ENCODE measurements at places on chromosomes 1 and 21.

GRCh38 chr21:28729887-28730286, 262.8 kb downstream of the LTN1 start:
- DNase-seq, result no peak

- no peak for DNase-seq
Measured at GRCh38 chr1:211296396-211296795, 30.2 kb upstream of the TRAF5 start.

DNA sequence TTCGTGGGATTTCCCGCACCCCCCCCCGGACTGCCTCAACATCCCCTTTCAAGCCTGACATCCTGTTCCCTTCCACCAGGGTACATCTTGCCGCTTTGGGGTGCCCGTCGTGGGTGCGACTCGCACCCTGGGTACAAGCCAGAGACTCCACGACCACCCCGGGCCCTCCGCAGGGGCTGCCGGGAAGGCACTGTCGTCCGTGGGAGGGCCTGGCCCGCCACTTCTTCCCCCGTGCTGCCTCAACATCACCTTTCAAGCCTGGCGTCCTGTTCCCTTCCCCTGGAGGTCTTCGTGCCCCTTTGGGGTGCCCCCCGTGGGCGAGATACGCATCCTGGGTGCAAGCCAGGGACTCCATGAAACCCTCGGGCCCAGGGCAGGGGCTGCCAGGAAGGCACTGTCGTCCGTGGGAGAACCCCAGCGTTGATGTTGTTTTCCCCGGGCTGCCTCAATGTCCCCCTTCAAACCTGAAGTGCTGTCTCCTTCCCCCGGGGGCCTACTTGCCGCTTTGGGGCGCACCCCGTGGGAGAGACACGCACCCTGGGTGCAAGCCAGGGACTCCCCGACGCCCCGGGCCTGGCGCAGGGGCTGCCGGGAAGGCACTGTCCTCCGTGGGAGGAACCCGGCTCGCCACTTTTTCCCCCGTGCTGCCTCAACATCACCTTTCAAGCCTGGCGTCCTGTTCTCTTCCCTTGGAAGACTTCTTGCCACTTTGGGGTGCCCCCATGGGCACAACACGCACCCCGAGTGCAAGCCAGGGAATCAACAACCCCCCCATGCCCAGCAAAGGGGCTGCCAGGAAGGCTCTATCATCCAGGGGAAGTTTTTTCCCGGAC, 138.6 kb downstream of the LIPI start:
- DNase-seq, result no peak

GRCh38 chr1:207644852-207645634, at the start of gene CR1L:
Gene CR1L, plus strand, starts transcription at chr1:207645133. Its CDS starts 101 bp downstream, at chr1:207645234.
- DNase-seq, result no peak

GRCh38 chr1:154716011-154716410, 108.0 kb upstream of the ADAR start:
- no peak for DNase-seq

- peak; percentile 24 for DNase-seq
Measured at GRCh38 chr1:47179017-47179987, 10.5 kb downstream of the PDZK1IP1 start.

- DNase-seq, result no peak
Measured at GRCh38 chr1:152061952-152062351, 25.1 kb upstream of the S100A11 start.

GRCh38 chr1:202235003-202235660, 41.5 kb downstream of the LGR6 start:
- no peak for DNase-seq

DNA sequence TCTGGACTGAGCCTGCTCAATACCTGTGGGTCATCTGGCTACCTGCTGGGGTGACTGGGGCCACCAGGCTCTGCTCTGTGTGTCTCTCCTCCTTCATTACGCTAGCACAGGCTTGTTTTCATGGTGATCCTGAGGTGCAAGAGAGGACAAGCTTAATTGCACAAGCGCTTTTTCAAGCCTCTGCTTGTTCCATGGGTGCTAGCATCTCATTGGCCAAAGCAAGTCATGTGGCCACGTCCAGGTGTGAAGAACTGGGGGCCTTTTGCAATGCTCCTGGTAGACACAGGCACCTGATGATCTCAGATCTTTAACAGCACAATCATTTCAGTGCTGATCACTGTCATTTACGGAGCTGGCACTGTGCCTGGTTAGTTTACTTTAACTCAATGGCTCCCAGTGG, 114.6 kb downstream of the KAZN start:
- no peak for DNase-seq

DNA sequence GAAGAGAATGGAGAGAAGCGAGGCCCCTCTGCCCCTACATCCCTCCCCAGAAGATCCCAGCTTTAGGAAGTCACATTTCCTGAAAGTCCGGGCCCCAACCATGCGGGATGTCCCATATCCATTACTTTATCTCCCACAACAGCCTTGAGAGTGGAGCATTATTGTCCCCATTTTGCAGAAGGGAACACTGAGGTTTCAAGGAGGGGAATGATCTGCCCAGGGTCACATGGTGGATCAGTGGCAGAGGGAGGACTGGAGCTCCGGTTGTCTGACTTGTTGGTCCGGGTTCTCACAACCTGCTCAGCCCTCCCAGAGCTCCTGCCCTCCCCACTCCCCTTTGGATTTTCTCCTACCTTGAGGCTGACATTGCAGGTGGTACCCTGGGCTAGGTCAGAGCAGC, 2.2 kb upstream of the CRYBG2 start:
- DNase-seq, result no peak

- DNase-seq, result no peak
Measured at GRCh38 chr21:27532076-27532475, 565.2 kb upstream of the ADAMTS5 start.

DNA sequence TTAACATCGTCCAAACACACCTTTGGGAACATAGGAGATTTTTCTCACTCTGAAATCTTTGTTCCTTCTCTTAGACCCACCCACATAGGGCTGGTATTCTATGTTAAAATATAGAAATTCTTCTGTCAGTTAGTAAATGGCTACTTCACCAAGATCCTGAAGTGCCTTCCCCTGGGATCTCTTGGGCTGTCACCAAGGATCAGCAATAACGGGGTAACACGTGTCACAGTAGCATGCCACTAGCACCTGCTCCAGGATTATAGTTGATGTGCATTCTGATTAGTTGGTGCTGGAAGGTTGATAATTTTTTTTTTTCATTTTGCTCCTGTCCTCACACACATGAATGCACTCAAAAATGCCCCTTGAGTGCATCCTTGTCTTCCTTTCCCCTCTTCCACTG, 298.7 kb downstream of the NTNG1 start:
- DNase-seq, result no peak

DNA sequence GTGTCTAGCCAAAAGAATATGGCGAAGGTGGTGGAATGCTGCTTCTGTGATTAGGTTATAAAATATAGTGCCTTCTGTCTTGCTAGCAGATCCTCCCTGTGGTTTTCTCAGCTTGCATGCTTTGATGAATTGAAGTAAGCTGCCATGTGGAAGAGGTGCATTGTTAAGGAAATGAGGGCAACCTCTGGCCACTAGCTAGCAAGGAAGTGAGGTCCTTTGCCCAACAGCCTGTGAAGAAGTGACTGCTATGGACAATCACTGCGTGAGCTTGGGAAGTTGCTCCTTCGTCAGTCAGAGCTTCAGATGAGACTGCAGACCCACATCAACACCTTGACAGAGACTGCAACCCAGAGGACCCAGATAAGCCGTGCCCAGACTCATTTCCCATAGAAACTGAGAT, 109.4 kb downstream of the GIPC2 start:
- DNase-seq, result no peak

DNA sequence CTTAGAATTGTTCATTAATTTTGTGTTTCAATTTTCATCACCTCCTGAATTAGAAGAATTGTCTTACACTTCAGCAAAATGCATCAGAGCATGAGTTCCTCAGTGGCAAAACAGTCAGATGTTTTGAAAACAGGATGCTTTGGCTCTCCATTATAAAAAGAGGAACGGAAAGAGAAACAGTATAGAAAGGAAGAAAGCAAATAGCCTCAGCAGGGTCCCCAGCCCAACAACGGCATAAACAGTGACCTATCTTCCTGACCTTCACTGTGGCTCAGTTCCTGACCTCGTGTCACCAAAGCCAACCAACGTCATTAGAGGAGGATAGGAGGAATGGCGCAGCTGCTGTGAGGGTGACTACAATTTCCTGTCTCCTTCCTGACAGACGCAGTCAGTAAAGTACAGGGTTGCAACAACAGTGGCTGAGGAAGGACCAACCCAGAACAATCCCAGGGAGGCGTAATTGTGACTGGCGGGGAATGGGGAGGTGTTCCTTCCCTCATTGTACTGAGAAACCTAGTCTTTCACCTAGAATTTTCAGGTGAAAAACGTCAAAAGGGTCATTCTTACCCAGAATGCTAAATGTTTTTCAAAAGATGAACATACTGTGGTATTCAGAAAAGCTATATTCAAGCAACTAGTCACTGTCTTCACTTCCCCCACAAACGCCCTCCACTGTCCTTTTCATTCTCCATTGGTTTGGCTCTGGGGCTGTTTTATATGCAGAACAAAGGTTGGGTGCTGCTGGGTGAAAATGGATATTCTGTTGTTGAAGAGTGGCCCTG, 197.9 kb upstream of the SGIP1 start:
- peak; percentile 22 for DNase-seq

DNA sequence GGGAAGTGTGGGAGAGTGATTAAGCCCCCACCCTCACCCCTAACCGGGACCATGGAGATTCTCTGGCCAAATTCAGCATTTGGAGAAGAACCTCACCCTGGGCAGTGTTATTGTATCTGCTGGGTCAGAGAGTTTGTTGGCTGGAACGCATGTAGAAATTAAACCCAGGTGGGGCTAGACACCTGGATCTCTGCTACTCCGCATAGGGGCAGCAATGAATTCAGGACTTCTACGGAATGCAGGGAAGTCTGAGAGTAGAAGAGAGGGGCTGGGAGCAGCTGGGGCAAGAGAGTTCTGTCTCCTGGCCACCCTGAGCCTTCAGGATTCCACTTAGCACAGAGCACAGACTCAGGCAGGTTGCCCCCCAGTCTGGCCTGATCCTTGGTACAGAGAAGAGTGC, 3.6 kb upstream of the CRABP2 start:
- no peak for DNase-seq

GRCh38 chr1:229432905-229433304, 989 bp downstream of the ACTA1 start:
- DNase-seq, result no peak

DNA sequence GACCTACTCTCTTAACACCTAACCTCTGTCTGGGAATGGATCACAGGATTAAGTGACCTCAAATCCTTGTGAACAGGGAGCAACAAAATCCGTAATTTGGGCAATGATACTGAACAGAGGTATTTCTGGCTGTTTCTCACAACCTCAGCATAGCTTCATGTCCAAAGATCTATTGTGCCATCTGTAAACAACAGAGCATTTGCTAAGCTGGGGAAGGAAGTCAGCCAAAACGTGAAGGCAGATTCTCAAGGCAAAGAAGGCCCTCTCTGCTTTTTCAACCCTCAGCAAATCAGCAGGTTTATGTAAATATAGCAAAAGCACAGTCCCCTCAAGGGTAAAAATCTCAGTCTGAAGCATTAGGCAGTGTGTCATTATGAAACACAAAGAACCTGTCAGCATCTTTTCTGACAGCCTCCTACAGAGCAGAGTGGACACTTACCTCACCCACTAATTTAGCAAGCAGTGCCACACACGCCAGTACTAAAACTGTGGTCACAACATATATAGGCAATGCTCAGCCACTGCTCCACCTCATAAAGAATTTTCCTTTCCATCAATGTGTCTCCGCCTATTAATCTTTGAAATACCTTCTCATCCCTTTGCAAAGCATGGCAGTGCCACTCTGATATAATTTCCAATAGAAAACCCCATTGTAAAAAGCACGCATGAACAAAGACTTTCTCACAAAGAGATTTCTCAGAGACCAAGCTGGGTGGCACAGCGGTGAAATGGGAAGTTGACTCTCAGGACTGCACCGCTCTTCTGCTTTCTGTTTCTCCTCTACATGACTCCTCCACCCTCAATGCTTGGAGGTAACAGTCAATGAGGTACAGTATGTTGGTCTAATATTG, 188.0 kb downstream of the RERE start:
- no peak for DNase-seq

GRCh38 chr21:45607021-45607908, 36.3 kb upstream of the PCBP3 start:
- DNase-seq, result no peak

DNA sequence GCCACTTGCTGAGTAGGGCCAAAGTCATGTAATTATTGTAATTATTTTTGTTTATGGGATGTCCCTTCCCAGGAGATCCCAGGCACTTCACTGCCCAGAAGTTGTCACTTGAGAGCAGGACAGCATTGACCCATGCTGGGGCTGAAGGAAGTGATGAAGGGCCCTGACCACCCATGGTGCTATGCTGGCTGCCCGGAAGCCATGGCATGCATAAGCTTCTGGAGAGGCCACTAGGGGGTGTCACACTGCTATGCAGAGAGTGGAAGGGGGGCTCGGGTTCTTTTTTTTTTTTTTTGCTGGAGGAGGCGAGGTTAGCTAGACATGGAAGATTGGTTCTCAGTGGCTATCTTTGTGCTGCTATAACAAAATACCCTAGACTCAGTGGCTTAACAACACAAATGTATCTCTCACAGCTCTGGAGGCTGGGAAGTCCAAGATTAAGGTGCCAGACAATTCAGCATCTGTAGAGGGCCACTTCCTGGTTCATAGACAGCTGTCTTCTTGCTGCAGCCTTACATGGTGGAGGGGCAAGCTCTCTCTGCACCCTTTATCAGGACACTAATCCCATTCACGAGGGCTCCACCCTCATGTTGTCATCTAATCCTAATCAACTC, 84.9 kb downstream of the CNIH3 start:
- no peak for DNase-seq

DNA sequence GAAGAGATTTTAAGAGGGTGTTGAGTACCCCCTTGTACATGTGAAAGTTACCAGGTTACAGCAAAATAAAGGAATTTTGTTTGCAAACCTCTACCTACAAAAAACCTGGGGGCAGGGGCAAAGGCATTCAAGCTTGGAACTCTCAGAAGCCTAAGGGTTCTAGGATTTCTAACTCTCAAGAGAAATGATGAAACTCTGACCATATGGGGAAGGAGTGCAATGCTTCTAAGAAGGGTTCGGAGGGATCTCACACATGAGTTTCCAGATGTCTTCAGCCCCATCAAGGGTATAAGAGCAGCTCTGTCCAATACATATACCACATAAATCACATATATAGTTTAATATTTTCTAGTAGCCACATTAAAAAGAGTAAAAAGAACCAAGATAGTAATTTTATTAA, 7.3 kb upstream of the FCGR2A start:
- DNase-seq, result no peak

DNA sequence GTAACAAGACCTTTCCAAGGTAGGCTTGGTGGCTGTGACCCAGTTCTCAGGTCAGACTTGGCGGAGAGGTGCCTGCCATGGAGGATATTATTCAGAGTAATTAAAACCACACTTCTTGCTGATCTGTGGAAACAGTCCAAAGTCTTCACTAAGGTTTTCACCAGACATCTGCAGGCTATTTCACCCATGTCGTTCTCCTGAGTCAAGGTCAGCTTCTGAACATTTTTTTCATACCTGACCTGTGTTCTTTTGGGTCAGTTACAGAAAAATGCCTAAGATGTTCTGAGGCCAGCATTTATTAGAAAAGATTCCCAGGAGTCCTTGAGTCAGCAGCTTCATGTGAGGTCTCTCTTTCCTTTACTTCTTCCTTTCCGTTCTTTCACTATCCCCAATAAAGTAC, 54.9 kb downstream of the RGL1 start:
- no peak for DNase-seq

- no peak for DNase-seq
Measured at GRCh38 chr1:20216574-20216973, 30.3 kb upstream of the PLA2G2C start.

GRCh38 chr1:50985094-50985493, 15.0 kb downstream of the CDKN2C start:
- no peak for DNase-seq

- peak; percentile 46 for DNase-seq
Measured at GRCh38 chr1:155206891-155207805, 549 bp downstream of the THBS3 start.
